ENCODE measurements at places on chromosomes 4 and X.

- DNase-seq, result no peak
These were observed 1865.5 kb upstream of the TENM3 start for GRCh38 chr4:180377741-180378140.

GRCh38 chr4:68476191-68476590 lies 28.9 kb downstream of the TMPRSS11E start:
- DNase-seq, result no peak

DNA sequence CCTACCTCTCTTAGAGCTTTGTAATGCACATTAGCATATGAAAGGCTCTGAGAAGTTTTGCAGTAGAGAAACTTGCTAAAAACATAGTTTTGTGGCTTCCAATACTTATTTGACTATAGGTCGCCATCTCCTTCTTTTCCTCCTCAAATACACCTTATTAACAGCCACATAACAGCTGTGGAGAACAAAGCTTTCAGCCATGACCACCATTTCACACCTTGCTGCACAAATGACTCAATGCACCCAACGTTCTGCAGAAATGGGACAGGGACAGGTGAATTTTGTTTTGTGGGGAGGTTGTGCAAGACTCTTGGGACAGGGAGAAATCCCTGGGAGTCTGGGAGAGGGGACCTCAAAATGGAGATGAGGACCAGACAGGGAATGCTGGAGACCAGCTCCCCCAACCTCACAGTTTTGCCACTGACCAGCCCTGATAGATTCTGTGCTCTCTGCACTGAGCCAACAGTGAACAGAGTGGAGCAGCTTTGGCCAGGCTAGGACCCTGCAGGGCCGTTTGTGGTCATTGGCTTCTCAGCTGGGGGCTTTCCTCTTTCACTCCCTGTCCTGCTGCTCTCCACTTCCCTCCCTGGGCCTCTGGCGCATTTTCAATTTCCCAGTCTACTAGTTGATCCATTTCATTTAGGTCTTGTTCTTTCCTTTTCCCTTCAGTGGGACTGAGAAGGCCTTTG lies 16.6 kb downstream of the FRMPD3 start:
- no peak for DNase-seq

DNA sequence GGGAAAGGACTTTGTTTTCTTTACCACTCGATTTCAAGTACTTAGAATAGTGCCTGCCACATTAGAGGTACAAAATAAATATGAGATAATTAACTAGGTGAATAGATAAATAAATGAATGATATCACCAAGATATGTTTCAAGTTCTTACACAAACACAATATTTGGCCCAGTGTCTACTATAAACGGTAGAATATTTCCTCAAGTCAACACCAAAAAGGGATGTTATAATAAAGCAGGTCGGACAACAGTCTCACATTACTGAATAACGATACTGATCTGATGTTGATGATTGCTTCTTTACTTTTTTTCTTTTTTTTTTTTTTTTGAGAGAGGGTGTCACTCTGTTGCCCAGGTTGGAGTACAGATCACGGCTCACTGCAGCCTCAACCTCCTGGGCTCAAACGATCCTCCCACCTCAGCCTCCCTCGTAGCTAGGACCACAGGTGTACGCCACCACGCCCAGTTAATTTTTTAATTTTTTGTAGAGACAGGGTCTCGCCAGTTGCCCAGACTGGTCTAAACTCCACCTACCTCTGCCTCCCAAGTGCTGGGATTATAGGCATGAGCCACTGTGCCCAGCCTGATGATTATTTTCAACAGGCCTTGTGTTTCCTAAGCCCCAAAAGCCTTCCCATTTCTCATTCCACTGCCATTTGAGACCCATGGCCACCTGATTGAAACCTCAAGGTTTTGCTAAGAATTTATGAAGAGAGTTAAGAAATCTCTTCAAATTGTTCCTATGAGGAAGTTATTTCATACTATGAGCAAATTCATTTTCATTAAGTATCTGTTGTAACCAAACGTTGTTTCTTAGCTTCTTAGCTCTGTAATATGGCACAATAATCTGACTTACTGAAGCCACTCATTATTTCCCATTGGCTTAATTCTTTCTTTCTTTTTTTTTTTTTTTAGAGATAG lies 2.3 kb downstream of the MANBA start:
- no peak for DNase-seq

DNA sequence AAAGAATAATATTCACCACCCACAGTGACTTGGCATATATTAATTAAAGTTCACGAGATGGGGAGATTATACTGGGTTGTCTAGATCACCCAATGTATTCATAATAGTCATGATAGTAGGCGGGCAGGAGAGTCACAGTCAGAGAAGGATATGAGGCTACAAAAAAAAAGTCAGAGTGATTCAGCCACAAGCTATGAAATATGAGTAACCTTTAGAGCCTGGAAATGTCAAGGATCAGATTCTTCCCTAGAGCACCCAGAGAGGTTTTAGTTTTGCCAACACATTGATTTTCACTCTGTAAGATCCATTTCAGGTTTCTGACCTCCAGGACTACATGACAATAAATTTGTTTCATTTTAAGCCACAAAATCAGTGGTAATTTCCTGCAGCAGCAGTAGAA lies 501.9 kb downstream of the GABRG1 start:
- no peak for DNase-seq

DNA sequence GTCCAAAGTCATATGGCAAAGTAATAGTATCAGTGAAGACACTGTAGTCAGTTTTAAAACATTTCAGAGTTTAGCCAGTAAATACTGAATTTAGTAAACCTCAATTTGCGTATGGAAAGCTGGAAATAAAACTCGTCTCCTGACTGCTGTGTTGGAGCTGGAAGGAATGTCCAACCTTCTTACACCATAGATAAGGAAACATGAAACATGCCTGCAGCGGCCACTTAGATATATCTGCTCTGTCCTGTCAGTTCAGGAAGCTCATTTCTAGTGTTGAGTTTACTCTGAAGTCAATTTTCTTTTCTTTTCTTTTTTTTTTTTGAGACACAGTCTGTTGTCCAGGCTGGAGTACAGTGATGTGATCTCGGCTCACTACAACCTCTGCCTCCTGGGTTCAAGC lies 21.2 kb downstream of the ARHGAP10 start:
- DNase-seq, result no peak
